ENCODE measurements at places on chromosomes 3 and 15. TPM values are rescaled to one million over a fixed set of nuclear protein-coding genes. Genes with fewer than 3 reads are reported as not detected.

- no peak for DNase-seq
These were observed 61.8 kb upstream of the RPL32 start for GRCh38 chr3:12903000-12903800.

DNA sequence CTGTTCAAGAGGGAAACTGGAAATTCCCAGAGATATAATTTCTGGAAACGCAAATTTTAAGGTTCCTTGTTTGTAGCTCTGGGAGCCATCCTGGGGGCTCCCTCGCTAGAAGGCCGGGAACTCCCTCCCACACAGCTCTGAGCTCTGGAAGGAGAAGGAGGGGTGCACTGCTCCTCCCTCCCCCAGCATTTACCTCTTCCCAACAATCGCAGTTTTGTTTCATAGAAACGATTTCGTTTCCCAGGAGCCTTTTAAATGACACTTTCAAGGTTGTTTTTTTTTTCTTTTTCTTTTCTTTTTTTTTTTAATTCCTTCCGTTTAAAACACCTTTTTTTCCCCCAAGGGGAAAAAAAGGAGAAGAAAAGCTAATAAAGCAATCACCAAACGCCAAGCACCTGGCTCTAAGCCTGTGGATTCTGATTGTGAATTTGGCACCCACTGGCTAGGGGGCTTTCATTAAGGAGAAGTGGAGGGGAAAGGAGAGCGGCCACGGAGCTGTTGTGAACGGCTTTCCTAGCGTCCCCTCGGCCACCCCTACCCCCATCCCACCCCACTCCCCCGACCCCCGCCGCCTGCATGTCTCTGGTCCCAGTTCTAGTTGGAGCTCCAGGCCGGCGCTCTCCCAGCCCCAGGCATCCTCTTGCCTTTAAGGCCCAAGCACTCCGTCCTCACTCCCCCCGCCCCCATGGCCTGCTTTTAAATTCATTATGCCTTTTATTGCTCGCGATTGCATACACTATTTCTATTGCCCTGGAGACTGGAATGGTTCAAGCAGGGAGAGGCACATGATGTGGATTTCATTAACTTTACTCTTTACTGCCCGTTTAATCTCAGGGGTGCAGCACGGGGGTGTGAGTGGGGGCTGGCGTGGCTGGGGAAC lies 13.6 kb upstream of the CCDC33 start:
- DNase-seq: no peak

- no peak for DNase-seq
These were observed 589 bp upstream of the SENP5 start for GRCh38 chr3:196867155-196867506.

GRCh38 chr3:70488816-70489215 lies 176.4 kb upstream of the MDFIC2 start:
- DNase-seq: no peak

DNA sequence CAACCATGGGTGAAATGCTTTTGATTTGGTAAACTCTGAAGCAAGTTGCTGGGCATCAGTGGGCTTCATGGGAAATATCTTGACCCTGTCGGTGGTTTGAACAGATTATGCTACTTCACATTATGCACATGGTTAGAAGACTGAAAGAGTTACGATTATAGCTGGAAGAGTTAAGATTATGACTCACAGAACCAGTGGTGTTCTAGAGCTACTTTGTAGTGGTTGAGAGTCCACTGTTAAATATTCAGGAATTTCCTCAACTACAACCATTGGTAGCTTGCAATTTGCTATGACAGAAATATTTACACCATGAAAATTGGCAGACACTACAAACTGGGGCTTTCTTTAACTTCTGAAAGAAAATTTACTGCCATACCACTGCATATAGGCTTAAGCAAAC lies 99.3 kb downstream of the GADL1 start:
- no peak for DNase-seq

DNA sequence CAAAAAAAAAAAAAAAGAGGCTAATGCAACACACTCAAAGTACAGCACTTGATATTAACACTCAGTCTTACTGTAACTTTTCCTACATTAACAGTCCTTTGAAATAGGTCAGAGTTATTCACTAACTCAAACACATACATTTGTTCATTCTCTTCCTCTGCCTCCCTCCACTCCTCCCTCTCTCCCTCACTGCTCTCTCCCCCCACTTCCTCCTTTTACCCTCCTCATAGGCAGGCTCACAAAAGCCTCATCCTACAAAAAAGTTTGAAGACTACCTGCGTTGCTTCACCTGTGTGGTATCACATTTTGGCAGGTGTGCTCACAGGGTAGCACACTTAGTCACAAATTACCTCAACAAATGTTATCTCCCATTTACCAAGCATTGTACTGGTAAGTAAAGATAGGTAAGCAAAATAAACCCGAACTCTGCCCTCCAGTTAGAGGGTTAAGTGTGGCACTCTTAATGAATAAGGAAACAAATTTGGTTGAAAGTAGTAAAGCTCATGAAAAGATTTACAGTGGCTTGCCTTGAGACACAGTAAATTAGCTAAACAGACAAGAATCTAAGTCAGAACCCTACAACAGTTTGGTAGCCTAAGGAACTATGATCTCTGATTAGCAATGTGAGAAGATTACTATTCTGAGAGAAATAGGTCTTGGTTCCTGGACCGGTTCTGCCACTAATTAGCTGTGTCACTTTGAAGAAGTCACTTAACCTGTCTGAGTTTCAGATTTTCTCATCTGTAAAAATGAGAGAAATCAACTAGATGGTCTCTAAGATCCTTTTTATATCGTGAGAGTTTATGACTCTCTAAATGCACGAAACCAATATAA lies 151.0 kb upstream of the MLF1 start:
- no peak for DNase-seq

- no peak for DNase-seq
These were observed 494.1 kb downstream of the MECOM start for GRCh38 chr3:169169340-169169963.

- DNase-seq: no peak
These were observed 172.6 kb upstream of the CHL1 start for GRCh38 chr3:24006-24405.

GRCh38 chr3:98730338-98730737 lies 32.8 kb upstream of the ST3GAL6 start:
- DNase-seq: no peak

DNA sequence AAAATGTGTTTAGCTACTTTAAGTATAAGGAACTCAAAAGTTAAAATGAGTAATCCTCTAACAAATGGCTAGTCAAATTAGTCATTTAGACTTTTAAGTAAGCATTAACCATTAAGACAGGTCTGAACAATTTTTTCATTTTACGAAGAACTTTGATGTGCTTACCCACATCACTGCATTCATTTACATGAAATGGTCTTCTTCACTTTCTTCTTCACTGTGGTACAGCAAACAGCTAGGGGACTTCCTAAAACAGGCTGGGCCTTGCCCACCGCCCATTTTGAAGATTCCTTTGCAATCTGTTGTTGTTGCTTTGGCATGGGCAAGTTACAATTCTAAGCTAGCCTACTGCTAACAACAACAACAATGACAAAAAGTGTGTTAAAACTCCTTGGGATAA lies 67.4 kb downstream of the CBLB start:
- DNase-seq: no peak

The TIGIT gene
- 2.5 TPM for total RNA-seq

The OXTR gene
- 0.22 TPM for total RNA-seq

The PLA1A gene
- not detected for total RNA-seq

The ACP3 gene
- 19.0 TPM for total RNA-seq

The SV2B gene
- 0.15 TPM for total RNA-seq

The PFKFB4 gene
- 3.0 TPM for total RNA-seq

The NECTIN3 gene
- 4.6 TPM for total RNA-seq
